ENCODE measurements at places on chromosomes 2 and 18.

GRCh38 chr2:68828887-68829708, 42.1 kb downstream of the BMP10 start:
- DNase-seq = peak; percentile 55

DNA sequence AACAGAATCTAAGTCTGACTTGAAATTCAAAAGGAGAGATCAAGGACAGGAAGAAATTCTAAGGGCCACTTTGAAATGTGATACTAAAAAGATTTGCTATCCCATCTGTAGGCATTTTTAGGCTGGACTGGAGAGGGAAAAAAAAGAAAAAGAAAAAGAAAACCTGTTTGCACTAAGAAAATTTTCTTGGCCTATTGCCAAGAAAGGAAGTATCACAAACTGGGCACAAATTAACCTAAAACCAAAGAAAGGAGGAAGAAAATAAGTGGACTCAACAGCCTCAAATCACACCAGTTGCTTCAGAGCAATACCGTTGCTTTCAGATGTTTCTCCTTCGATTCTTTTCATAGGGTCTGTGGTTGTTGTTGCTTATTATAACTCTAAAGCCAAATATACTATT, 287.9 kb upstream of the VRK2 start:
- no peak for DNase-seq

- DNase-seq = no peak
Measured at GRCh38 chr2:125427721-125428315, 1228.1 kb upstream of the GYPC start.

DNA sequence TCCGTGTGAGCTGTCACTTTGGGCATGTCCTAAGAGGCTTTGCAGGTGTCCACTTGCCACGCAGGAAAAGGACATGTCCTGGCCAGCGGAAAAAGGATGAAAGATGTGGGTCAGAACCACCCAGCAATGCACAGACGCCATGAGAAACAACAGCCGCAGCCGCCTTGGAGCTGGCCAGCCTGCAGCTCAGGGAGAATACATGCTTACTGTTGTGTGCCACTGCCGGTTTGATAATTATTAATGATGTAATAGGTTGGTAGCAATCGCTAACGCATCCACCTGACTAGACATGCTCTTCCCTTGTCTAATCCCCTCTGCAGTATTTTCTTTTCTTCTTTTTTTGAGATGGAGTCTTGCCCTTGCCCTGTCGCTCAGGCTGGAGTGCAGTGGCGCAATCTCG, 221.7 kb downstream of the HAUS1 start:
- DNase-seq = no peak

DNA sequence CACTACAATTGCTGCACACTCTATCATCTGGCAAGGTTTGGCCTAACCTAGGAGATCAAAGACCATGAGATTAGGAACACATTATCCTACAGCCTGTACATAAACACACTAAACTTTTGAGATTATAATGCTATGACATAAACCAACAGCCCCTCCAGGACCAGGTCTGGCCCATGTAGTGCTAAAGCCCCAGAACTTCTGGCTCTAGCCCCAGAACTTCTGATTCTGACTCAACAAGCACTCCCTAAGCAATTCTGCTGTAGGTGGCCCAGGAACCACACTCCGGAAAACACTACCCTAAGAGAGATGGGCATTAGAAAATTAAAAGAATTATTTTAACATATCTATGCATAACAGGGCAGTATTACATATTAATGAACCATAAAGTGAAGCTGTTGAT, 369.5 kb upstream of the LYPD1 start:
- no peak for DNase-seq

DNA sequence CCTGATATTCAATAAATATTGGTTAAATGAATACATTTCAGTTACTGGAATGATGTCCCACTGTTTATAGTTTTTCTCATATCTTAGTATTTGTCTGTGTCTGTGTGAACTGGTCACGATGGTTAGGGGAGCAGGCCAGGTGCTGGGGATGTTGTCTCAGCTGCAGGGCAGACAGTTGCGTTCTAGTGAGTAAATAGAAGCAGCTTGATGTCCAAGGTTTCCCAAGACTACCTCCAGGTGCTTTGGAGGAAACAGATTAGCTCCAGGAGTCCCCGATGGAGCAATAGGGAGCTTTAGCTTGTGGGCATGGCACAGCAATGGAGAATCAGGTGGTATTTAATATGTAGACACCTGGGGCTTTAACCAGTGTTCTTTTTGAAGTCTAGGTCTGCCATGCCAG, 75.5 kb downstream of the GULP1 start:
- DNase-seq = no peak

DNA sequence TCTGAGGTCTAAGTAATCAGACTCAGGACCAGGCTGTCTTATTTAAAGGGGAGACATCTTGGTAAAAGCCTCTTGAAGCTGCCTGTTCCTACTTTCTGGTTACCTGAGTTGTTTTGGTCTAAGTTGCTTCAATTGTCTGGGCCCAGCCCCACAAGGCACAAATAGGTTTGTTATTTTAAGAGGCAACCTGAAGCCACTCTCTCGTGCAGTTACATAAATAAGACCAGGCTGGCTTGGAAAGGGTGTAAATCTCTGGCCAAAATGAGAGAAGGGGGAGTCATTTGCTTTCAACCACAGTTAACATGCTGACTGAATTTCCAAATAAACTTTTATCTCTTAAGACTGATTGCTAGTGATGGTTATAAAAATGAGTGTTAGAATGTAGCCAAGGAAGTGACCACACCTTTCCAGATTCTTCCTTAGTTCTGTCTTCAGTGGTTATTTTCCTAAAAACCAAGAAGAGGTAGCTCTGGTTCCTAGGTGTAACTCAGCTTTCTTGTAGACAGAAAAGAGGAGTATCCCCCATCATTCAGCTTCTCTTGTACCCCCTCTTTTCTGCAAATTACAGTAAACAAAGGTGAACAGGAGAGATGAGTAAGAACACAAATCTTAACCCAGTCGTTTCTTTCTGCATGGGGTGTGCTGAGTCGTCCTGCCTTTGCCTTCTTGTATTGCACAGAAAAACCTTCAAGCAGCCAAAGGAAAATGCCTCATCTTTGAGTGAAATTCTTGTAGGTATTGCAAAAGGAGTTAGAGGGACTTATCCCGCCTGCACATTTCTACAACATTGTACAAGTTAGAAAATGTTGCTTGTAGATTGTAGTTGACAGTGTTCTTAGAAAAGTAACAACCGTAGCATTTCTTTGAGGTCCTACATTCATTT, 161.5 kb upstream of the NT5C1B start:
- peak; percentile 26 for DNase-seq

GRCh38 chr2:96400049-96401000, 64.8 kb downstream of the NCAPH start:
- DNase-seq = no peak

- no peak for DNase-seq
Measured at GRCh38 chr2:191366199-191366598, 121.0 kb downstream of the MYO1B start.

GRCh38 chr2:39479053-39479670, 42.1 kb upstream of the MAP4K3 start:
- no peak for DNase-seq

DNA sequence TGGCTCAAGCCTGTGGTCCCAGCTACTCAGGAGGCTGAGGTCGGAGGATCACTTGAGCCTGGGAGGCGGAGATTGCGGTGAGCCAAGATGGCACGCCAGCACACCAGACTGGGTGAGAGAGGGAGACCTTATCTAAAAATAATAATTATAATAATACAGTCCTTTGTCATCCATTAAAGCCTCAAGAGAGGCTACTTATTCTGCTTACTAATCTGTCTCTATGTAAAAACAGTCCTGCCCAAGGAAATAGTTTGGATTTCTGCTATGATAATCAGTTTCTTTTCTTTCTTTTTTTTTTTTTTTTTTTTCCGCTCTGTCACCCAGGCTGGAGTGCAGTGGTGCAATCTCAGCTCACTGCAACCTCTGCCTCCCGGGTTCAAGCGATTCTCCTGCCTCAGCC, 228.3 kb downstream of the C1D start:
- DNase-seq = no peak

DNA sequence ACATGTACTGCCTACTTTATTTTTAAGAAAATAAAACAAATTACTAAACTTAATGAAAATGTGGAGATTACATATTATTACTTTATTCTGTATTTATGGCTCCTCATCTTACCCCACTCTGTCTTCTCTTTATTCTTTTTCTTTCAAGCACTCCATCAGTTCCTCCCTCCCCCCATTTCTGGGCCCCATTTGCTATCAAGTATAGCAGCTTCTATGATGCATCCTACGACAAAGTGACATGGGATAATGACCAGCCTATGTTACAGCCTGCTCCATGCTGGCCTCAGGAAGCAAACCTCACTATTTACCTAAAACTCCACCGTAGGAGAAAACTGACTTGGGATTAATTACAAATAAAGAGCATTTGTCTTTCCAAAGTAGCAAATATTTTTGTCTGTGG, 58.8 kb downstream of the RND3 start:
- no peak for DNase-seq

- no peak for DNase-seq
Measured at GRCh38 chr2:234269769-234270204, 219.3 kb downstream of the SPP2 start.

- no peak for DNase-seq
Measured at GRCh38 chr2:46984642-46985476, 69.3 kb upstream of the MCFD2 start.

DNA sequence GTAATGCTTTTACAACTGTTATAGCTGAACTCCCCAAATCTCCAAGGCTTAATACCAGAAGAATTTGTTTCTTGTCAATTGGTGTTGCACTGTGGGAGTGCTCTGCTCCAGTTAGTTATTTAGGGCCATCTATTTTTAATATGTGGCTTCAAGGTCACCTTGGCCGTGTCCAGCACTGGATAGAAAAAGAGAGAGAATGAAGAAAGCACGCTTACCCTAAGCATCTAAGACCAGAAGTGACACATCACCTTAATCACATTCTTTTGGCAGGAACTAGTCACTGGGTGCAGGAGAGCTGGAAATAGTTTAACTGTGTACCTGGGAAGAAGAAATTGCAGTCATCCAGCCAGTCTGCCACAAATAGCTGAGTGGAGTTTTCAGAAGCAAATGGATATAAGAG, 78.8 kb downstream of the VWC2L start:
- DNase-seq = no peak

GRCh38 chr2:218020966-218021535, 18.3 kb upstream of the TNS1 start:
- DNase-seq = no peak

DNA sequence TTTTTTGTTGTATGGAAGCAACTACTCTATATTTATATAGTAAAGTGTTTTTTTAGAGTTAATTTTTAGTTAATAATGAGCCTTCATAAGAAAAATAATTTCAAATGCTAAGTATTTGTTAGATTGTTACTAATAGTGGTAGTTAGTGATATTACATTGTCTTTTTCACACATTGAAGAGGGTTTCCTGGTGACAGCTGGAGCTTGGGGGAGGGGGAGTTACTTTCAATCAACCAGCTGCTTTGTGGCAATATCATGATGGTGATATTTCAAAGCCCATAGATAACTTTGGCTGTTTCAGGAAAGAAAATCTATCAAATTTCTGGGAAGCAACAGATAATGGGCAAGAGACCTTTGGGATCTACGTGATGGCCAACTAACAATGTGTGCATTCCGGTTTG, 4.1 kb downstream of the RHBDD1 start:
- no peak for DNase-seq

DNA sequence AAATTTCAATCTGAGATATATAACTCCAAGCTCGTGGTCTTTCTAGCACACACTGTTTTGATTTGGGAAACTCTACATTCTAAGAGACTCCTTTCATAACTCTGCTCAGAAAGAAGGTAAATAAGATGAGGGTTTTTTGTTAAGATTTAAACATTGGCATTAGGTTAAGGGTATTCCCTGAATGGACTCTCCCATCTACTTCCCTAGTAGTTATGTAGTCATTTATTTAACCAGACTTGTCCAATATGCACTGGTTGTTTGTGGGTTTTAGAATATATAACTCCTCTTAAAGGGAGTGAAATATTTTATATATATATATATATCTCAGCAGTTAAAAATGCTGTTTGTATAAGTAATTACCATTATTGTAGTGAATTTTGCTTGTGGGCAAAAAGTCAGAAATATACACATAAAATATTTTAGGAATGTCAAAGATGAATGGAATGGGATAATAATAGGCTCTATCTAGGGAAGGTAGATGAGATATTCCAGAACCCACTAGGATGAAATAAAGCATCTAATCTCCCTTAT, 61.5 kb upstream of the WDR75 start:
- DNase-seq = no peak

DNA sequence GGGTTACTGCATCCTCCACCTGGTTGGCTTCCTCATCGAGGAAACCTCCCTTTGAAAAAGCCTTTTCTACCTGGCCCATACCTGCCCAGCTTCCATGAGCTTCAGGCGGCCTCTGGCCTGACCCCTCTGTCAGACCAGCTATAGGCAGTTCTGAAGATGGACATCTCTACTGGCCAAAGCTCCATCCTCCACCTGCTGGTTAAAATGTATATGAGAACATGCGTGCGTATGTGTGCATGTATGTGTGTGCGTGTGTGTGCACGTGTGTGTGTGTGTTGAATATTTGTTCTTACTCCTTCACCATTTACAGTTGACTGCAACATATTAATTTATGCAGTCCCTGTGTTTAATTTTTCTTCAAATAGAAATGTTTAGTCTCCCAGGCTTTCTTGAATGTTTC, 642.4 kb upstream of the RAB6C start:
- DNase-seq = no peak

GRCh38 chr2:173221937-173222594, 132.6 kb upstream of the CDCA7 start:
- no peak for DNase-seq

GRCh38 chr18:74652392-74652988, 54.8 kb downstream of the ZNF407 start:
- DNase-seq = no peak

GRCh38 chr2:118056165-118056534, 32.1 kb upstream of the INSIG2 start:
- DNase-seq = no peak

- DNase-seq = no peak
Measured at GRCh38 chr2:239285071-239285931, 115.5 kb downstream of the HDAC4 start.

- no peak for DNase-seq
Measured at GRCh38 chr2:218882461-218882816, 1.8 kb downstream of the WNT10A start.

DNA sequence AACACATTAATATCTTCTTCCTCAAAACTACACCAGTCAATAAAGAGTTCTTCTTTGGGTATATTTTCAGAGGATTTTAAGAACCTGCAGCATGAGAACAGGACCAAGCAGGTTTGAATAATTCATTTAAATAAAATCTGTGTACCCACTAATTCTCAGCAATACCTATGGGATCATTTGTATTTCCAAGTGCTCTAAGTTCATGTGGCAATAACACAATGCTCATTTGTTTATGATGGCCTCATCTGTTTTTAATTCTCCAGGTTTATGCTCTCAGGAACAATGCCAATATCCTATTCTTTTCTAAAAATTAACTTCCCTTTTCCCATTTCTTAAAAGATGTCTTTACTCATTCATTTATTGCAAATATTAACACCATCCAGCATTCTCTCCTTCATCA, 264.7 kb downstream of the METTL4 start:
- DNase-seq = no peak

GRCh38 chr2:205496370-205496769, 185.9 kb upstream of the NRP2 start:
- DNase-seq = no peak

All from right kidney (tissue), 9 donors.